ENCODE measurements at places on chromosomes 11 and 22.
A peak's percentile ranks its signal among the peaks of the same experiment; 100 is the strongest.

- DNase-seq = no peak
Observed at GRCh38 chr22:21837248-21837979, 30.0 kb downstream of the MAPK1 start.

GRCh38 chr11:1200611-1201191, 22.2 kb upstream of the MUC5B start:
- DNase-seq = peak; percentile 4

- DNase-seq = no peak
Observed at GRCh38 chr22:50440544-50441249, 34.1 kb downstream of the SBF1 start.

GRCh38 chr11:74265256-74265655, 46.2 kb downstream of the P4HA3 start:
- DNase-seq = no peak

GRCh38 chr11:35066783-35067423, 72.1 kb upstream of the CD44 start:
- no peak for DNase-seq

DNA sequence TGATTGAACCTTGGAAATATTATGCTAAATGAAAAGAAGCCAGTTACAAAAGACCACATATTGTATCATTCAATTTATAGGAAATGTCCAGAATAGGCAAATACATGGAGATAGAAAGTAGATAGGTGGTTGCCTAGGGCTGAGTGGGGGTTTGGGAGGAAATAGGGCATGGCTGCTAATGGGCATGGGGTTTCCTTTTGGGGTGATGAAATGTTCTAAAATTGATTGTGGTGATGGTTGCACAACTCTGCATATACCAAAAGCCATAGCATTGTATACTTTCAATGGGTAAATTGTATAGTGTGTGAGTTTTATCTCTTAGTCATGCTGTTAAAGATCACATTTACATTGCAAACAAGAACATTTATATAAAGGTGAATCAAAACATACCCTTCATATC, 48.7 kb downstream of the LDLRAD3 start:
- DNase-seq = no peak

DNA sequence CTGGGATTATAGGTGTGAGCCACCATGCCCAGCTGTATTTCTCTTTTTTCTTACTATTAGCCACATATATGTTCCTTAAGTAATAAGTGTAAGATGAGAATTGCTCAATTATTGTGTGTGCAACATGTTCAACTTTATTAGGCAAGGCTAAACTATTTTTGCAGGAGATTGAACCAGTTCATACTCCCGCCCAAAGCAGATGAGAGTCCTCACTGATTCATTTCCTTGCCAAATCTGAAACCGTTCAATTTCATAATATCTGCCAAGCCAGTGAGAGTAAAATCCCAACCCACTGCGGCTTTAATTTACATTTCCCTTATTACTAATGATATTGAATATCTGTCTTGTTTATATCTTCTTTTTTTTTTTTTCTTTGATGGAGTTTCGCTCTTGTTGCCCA, 48.4 kb downstream of the KCNJ4 start:
- DNase-seq = no peak

DNA sequence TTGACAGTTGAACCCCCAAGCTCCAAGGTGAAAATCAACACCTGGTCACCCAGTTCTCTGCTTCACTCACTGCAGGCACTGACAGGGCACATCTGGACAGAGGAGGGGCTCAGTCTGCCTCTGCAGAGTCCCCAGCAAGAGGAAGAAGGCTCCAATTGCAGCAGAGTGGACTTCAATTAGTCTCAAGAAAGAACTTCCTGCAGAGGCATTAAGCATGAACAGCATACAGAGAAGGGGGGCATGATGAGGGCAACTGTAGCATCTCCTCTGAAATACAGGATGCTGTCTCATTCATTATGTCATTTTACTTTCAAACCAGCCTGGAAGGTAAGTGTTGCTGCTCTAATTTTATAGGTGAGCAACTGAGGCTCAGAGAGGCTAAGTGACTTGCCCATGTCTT, 11.1 kb downstream of the GDPD5 start:
- no peak for DNase-seq

GRCh38 chr11:109939166-109939810, 153.9 kb upstream of the ZC3H12C start:
- DNase-seq = no peak

GRCh38 chr22:17205432-17205831, 13.8 kb downstream of the ADA2 start:
- DNase-seq = no peak

GRCh38 chr11:112310419-112310818, 49.8 kb upstream of the PLET1 start:
- DNase-seq = no peak

Data from GM12892 (cell line).